ENCODE measurements at places on chromosomes 11 and 22. TPM values are rescaled to one million over a fixed set of nuclear protein-coding genes. Genes with fewer than 3 reads are reported as not detected.

DNA sequence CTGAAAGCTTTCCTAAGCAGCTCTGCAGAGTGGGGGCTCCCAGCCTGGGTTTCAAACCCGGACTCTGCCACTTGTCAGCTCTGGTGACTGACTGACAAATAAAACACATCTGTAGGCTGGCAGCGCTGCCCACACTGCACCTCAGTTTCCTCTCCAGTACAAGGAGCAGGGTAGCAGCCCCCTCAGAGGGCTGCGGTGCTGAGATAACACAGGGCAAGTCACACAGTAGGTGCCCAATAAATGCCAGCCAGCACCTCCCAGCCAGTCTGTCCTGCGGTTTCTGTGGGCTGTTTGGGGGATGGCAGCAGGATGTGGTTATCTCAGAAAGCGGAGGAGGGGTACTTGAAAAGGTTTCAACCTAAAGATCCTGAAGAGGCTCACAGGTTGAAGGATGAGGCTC lies 1.5 kb downstream of the SYT12 start:
- DNase-seq: no peak

GRCh38 chr11:34727228-34727737 lies 106.4 kb downstream of the EHF start:
- DNase-seq: no peak

DNA sequence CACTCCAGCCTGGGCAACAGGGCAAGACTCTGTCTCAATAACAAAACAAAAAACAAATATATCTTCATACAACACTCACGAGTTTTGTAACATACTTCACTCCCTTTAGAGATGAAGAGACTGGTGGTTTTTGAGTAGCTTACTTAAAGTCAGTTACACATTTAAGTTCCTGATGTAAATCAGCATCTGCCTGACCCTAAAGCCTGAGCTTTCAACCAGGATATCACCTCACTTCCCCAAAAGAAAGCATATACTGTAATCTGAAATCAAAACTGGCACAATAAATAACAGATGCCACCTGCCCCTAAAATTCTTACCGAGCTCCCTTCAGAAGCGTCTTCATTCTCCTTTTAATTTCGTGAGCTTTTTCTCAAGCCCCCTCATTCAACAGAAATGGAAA lies 31.5 kb downstream of the LARGE1 start:
- no peak for DNase-seq

DNA sequence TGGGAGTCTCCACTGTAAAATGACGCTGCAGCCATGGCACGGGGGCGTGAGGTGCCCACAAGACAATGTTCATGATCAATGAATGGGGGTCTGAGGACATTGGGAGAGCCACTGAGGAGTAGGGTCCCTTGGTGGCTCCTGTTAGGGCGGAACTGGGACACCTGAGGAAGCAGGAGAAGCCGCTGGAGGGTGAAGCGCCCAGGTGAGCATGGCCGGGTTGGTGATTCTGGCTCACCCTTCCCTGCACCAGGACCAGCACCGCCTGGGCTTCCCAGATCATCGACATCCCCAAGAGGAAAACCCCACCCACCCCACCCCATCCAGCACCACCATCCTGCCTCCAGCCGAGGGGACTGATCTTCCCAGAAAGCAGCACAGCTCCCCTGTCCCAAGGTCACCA lies 30.6 kb downstream of the SHANK2 start:
- no peak for DNase-seq

- no peak for DNase-seq
Observed at GRCh38 chr22:23001463-23001862, 68.9 kb upstream of the GNAZ start.

GRCh38 chr22:43476751-43477725 lies 65.2 kb downstream of the MPPED1 start:
- no peak for DNase-seq

- DNase-seq: no peak
Observed at GRCh38 chr11:95918720-95919119, 5.2 kb downstream of the MTMR2 start.

DNA sequence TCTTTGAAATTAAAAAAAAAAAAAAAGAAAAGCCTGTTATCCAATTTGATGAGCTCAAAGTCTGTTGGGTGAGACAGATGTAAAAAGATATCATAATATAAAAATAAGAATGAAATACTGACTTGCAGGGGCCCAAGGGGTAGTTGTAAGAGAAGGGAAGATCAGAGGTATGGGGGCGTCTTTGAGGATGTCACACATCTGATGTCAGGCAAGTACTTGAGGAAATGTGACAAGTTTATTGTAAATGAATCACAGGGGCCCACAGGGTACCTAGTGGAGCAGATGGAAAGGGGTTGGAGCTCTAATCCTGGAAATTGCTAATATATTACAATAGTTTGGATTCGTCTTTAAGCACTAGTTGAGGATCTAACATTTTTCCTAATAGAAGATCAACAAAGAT lies 131.6 kb downstream of the MAML2 start:
- no peak for DNase-seq

The HBB gene
- total RNA-seq: not detected

Measured in WTC11 (cell line).